ENCODE measurements at places on chromosomes 7 and 10. TPM values are rescaled to one million over a fixed set of nuclear protein-coding genes. Genes with fewer than 3 reads are reported as not detected.

The ZNF655 gene
- polyA plus RNA-seq = 45.9 TPM

The LRMDA gene
- polyA plus RNA-seq = 13.8 TPM

The TFR2 gene
- polyA plus RNA-seq = 1.1 TPM

DNA sequence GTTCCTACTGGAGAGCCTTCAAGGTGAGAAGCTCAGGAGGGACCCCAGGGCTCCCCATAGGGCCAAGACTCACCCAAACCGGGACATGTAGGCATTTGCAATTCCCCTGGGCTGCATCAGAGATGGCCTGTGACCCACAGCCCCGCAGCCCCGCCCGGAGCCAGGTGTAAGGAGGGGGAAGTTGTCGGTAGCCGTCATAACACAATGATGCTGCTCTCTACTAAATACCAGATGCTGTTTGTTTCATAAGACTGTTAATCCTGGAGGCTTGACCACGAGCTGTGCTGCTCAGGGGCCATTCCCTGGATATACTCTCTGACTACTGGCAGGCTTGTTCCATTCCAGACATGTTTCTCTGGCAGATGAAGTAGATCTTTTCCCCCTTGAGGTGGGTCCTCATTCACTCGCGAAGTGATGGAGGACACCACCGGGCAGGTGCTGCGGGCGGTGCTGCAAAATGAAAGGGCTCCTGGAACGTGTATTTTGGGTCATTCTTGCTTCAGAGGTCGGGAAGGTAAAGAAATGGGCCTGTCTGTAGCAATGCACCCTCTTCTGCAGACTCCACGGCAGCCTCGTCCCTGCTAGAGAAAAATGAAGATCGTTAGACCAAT lies 61.1 kb downstream of the MKI67 start:
- DNase-seq = no peak

GRCh38 chr7:140506788-140507464 lies 27.6 kb upstream of the MKRN1 start:
- peak; percentile 69 for DNase-seq

GRCh38 chr7:50335795-50336754 lies 31.6 kb downstream of the IKZF1 start:
- DNase-seq = no peak

- DNase-seq = no peak
Measured at GRCh38 chr7:135798095-135798494, 49.5 kb upstream of the FAM180A start.

DNA sequence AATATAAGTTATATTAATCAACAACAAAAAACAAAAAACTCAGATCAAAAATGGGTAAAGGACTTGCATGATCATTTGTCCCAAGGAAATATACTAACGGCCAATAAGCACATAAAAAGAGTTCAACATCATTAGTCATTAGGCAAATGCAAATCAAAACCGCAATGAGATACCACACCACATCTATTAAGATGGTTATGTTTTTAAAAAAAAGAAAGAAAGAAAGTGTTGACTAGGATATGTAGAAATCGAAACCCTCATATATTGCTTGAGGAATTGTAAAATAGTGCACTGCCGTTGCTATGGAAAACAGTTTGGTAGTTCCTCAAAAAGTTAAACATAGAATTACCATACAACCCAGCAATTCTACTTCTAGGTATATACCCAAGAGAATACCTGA lies 39.4 kb upstream of the CTNNA3 start:
- DNase-seq = no peak

DNA sequence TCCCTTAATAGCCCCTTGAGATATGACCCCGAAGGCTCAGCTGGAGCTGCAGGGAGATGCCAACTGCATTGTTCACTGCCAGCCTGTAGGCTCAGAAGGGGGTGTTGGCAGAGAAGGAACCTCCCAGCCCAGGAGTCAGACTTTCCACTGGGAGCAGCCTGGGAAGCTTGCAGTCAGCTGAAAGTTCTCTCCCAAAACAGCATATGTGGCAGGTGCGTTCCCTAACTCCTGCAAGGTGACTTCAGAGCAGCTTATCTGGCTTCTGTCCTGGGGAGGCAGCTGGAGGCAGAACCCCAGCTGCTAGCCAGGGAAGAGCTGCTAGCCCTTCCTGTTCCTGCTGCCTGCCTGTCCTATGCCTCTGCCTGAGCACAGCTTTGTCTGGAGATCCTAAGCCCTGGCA lies 8.1 kb downstream of the SFTPA2 start:
- DNase-seq = no peak

Data from testis (tissue), 5 donors.